Tongue (tissue), 3 donors: ENCODE measurements at places on chromosomes 11 and 22. TPM values are rescaled to one million over a fixed set of nuclear protein-coding genes. Genes with fewer than 3 reads are reported as not detected.

DNA sequence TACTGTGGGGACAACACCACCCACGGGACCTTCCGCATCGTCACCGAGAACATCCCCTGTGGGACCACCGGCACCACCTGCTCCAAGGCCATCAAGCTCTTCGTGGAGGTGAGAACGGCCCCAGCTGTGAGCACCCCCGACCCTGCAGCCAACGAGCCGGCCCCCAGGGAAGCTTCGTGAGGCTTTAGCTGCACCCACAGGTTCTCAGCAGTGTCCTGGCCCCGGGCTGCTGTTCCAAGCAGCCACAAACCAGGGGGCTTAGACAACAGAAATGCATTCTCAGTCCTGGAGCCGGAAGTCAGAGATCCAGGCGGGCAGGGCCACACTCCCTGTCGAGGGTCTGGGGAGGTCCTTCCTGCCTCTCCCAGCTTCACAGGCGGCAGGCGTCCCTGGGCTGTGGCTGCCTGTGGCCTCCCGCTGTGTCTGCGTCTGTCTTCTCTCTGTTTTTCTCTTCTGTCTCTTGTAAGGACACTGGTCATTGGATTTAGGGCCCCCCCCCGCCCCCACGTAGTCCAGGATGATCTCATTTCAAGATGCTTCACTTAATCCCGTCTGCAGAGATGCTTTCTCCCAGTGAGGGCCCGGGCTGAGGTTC lies 12.5 kb downstream of the MUC5B start:
- DNase-seq = no peak

DNA sequence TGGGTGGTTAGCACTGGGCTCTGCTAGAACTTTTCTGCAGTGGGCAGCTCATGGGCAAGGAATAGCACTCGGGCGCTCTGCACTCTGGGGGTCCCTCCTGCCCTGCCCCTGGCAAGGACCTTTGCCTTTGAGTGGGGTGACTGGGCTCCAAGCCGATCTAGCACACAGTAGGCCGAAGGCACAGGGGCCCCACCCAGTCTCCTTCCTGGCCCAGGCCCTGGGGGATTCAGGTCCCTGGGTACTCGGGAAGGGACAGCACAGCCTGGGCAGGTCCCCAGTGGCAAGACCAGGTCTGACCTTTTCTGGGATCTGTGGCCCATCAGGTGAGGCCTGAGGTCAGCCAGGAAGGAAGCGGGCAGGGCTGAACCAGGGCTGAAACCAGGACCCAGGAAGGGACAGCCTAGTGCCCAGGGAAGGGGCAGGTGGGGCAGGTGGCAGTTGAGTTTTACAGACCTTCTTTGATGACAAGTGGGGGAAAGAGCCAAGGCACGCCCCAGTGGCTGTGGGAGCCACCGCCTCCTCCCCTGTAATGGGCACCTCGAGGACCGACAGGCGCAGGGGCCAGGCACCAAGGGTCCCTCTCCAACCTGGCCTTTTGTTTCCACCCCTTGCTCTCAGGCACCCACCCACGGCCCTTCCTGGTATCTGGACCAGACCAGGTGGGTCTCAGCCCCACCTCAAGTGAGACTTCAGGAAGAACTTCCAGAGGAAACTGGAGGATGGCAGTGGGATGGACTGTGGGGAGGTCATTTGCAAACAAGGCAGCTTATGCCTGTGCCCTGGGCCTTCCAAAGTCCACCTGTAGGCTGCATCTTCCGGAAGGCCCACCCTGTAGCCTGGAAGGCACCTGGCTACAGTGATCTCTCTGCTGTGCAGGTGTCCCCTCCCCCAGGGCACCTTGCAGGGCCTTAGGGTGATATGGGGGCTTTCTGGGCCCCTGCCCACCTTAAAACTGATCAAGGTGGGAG lies 883 bp upstream of the AIFM3 start:
- no peak for DNase-seq

- no peak for DNase-seq
Observed at GRCh38 chr22:44733426-44734106, 18.8 kb upstream of the ARHGAP8 start.

E2F8 gene
- total RNA-seq = 7.3 TPM

- no peak for DNase-seq
Observed at GRCh38 chr11:41118521-41118920, 340.9 kb downstream of the LRRC4C start.
